ENCODE measurements at places on chromosomes 13 and 19.

- no peak for DNase-seq
Observed at GRCh38 chr13:50069261-50069660, 54.0 kb downstream of the KCNRG start.

GRCh38 chr19:49445997-49446396, 4.7 kb upstream of the SLC17A7 start:
- no peak for DNase-seq

GRCh38 chr19:56105090-56105701, 15.9 kb downstream of the ZNF787 start:
- DNase-seq: peak; percentile 48

DNA sequence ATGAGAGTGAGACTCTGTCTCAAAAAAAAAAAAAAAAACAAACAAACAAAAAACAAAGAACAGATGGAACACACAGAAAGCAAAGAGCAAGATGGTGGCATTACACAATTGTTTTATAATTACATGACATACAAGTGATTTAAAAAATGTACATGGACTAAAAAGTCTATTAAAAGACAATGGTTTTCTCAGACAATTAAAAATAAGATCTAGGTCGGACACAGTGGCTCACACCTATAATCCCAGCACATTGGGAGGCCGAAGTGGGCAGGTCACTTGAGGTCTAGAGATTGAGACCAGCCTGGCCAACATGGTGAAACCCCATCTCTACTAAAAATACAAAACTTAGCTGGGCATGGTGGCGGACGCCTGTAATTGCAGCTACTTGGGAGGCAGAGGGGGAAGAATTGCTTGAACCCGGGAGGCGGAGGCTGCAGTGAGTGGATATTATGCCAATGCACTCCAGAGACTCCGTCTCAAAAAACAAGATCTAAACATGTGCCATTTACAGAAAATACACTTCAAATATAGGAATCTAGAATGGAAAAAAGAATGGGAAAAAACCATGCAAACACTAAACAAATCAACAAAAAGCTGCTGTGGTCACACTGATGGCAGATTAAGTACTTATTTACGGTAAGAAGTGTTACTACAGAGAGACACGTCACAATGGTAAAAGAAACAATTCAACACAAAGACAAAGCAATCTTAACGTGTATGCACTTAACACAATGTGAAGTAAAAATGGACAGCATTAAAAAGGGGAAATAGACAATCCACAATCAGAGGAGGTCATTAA, 26.7 kb downstream of the MIER2 start:
- DNase-seq: no peak

DNA sequence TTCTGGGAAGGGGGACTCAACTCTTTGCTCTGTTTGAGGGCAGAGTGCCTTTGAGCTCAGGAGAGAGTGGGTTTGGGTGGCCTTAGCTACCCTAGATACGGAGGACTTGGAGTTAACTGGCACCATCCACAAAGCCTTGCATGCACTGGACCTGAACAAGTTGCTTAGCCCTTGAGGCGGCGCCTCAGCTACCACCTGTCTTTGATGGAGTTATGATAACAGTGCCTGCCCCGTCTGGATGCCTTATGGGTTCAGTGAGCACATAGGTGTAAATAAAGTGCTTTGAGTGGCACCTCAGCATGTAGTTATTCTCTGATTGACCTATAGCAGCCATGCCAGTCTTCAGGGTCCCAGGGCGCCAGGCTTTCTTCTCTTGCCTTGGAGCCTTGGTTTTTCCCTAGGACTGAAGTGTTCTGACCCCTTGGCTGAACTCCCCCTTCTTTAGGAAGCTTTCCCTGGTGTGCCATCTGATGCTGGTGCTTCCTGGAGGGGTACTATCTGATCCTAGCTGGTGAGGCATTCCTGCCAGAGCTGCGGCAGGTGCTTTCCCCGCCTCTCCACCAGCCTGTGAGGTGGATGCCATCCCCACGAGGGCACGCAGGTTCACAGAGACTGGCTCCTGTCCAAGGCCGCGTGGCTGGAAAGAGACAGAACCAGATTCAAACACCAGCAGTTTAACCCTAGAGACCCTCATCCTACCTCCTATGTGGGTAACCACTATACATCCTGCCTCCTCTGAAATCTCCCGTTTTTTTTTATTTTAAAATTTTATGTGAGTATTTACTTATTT, 5.8 kb downstream of the BCKDHA start:
- DNase-seq: no peak

DNA sequence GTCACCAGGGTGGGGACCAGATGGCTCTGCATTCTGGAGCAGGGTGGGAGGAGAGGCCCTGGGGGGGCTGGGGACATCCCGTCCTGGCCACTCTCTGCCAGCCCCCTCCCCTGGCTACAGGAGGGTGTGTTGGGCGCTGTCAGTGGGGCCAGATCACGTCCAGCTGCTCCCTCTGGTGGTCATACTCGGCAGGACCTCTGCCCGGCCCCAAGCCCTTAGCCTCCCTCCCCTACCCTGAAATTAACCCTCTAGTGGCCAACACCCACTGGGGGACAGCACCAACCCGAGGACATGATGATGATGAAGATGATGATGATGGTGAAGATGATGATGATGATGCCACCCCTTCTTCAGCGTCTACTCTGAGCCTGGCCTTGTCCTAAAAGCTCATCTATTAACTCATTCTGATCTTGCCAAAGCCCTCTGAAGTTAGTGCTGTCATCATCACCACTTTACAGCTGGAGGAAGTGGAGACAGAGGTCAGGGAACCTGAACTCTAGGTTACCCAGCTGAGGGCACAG, 590 bp upstream of the LGI4 start:
- DNase-seq: peak; percentile 80

GRCh38 chr13:41267106-41267505, 3.7 kb upstream of the MTRF1 start:
- no peak for DNase-seq

DNA sequence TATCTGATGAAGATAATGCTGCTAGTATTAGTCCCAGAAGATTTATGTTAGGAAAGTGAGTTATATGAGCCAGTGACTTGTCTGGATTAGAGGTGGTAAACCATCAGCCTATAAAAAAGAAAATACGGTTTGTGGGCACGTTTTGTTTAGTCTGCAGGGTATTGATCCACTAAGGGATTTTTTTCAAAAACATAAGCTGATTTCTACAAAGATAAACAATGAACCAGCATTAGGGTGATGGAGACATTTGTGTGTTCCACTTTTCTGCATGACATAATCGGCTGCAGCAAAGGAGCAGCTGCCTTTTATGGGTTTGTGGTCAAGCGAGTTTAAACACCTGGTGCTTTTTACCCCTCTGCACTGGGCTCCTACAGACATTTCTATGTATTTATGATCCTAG, 836.4 kb upstream of the GPC6 start:
- DNase-seq: no peak

- no peak for DNase-seq
Observed at GRCh38 chr13:63297163-63297562, 1881.5 kb upstream of the PCDH20 start.

DNA sequence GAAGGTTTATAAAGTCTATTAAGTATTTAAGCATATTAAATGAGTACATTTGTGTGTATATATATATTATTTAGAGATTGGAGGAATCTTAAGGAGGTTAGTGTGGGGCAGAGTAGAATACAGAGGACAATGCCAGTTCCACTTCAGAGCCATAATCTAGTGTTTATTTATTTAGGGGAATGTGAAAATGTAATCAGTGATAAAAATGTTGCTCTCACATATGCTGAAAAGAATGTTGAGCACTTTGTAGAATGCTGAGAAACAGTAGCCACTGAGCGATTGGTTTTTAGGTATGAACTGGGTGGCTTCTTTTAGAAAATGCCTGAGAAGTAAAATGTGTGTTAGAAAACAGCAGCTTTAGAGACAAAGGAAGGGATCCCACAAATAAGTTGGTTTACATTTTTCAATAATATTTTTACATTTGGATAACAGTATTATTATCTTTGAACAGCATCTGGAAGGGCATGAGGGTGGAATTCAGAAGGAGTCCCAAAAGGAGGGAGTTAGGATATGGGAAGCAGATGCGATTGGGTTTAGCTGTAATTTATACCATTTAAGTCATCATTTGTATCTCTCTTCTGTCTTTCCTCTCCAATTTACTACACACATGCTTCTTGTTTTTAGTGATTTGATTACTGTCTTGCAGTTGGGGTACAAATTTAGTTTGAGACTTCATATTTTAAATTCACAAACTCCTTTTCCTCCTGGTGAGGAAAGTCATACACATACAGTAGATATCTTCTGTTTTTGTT, 68.6 kb downstream of the NDFIP2 start:
- DNase-seq: no peak

DNA sequence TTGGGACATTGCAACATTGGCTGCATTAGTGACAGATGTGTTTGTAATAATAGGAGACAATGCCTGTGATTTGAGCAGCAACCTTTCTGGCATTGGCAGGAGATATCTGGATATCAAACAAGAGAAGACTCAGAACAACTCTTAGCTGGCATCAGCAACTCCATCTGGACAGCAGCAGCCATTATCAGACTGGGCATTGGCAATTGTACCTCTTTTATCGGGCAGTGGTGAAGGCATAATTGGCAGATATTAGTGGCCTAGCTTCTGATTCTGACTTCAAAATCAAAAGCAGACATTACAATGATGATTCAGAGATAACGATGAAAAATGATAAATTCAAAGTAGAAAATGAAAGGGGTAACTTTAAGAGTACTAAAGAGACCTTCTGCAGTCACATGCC, 1193.7 kb downstream of the EFNB2 start:
- DNase-seq: no peak

- DNase-seq: no peak
Observed at GRCh38 chr13:89688918-89689317, 1658.6 kb upstream of the MIR17HG start.

- DNase-seq: no peak
Observed at GRCh38 chr13:99572921-99573320, 71.6 kb downstream of the TM9SF2 start.

- DNase-seq: peak; percentile 66
Observed at GRCh38 chr13:24254146-24254841, 55.1 kb upstream of the C1QTNF9 start.

- DNase-seq: no peak
Observed at GRCh38 chr13:110985541-110985940, 70.7 kb upstream of the ANKRD10 start.
